Nasal cavity respiratory epithelium epithelial cell of viscerocranial mucosa (primary cell): ENCODE measurements at places on chromosomes 6 and 20. TPM values are rescaled to one million over a fixed set of nuclear protein-coding genes. Genes with fewer than 3 reads are reported as not detected.

IL17F gene
- not detected in 2 replicates for total RNA-seq

CTCFL gene
- total RNA-seq: not detected in 2 replicates

LKAAEAR1 gene
- total RNA-seq: not detected in 2 replicates

LIME1 gene
- total RNA-seq: 1.0 and 4.3 TPM in 2 replicates

VIP gene
- total RNA-seq: under 0.01 and 0.14 TPM in 2 replicates

PTGIS gene
- total RNA-seq: not detected in 2 replicates

DTD1 gene
- 83.2 and 137 TPM in 2 replicates for total RNA-seq

TGM3 gene
- total RNA-seq: 16.7 TPM in 1 of 2 replicates, not detected in the other

TRIM40 gene
- not detected in 2 replicates for total RNA-seq

ZBTB22 gene
- total RNA-seq: 19.9 and 24.3 TPM in 2 replicates

CTAGE9 gene
- not detected in 2 replicates for total RNA-seq

EPPIN gene
- not detected in 2 replicates for total RNA-seq

CENPW gene
- 1.4 and 1.6 TPM in 2 replicates for total RNA-seq

ZC3H12D gene
- 0.07 TPM in 1 of 2 replicates, not detected in the other for total RNA-seq

WFDC5 gene
- 0.64 and 8.2 TPM in 2 replicates for total RNA-seq

LY86 gene
- total RNA-seq: not detected in 2 replicates

CCR6 gene
- not detected in 2 replicates for total RNA-seq
